Activated CD4-positive, alpha-beta T cell treated with anti-CD3 and anti-CD28 coated beads for 36 hours (primary cell): ENCODE measurements at places on chromosomes 2 and 18.

GRCh38 chr2:162061021-162061420 is 13.0 kb downstream of the DPP4 start:
- H3K4me1 ChIP-seq = peaks cover 75% of the 10 kb centered on the region
- peaks cover 13% of the 10 kb centered on the region for H3K36me3 ChIP-seq
- H3K27ac ChIP-seq = peak overlapping the region; percentile 35
- no peak for DNase-seq
- H3K27me3 ChIP-seq = no peaks in the 10 kb centered on the region

DNA sequence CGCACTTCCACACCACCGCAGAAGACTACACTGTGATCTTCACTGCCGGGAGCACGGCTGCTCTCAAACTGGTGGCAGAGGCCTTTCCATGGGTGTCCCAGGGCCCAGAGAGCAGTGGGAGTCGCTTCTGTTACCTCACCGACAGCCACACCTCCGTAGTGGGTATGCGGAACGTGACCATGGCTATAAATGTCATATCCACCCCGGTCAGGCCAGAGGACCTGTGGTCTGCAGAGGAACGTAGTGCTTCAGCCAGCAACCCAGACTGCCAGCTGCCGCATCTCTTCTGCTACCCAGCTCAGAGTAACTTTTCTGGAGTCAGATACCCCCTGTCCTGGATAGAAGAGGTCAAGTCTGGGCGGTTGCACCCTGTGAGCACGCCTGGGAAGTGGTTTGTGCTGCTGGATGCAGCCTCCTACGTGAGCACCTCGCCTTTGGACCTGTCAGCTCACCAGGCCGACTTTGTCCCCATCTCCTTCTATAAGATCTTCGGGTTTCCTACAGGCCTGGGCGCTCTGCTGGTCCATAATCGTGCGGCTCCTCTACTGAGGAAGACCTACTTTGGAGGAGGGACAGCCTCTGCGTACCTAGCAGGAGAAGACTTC is 12.5 kb downstream of the MOCOS start:
- no peaks in the 10 kb centered on the region for H3K36me3 ChIP-seq
- no peaks in the 10 kb centered on the region for H3K4me1 ChIP-seq
- no peak overlapping the region for H3K27ac ChIP-seq
- H3K4me3 ChIP-seq = no peak overlapping the region
- H3K27me3 ChIP-seq = peaks cover 3% of the 10 kb centered on the region

GRCh38 chr18:2847317-2848246 is 776 bp downstream of the EMILIN2 start:
- H3K4me3 ChIP-seq = peak overlapping the region; percentile 76
- H3K27me3 ChIP-seq = peaks cover 35% of the 10 kb centered on the region
- peaks cover 36% of the 10 kb centered on the region for H3K4me1 ChIP-seq
- peak; percentile 70 for DNase-seq
- H3K27ac ChIP-seq = peak overlapping the region; percentile 73
- H3K36me3 ChIP-seq = no peaks in the 10 kb centered on the region

GRCh38 chr2:240182001-240182400 is 41.5 kb upstream of the OTOS start:
- DNase-seq = no peak
- H3K4me3 ChIP-seq = no peak overlapping the region
- peaks cover 10% of the 10 kb centered on the region for H3K27me3 ChIP-seq
- peaks cover 2% of the 10 kb centered on the region for H3K36me3 ChIP-seq
- no peaks in the 10 kb centered on the region for H3K4me1 ChIP-seq
- H3K27ac ChIP-seq = no peak overlapping the region

DNA sequence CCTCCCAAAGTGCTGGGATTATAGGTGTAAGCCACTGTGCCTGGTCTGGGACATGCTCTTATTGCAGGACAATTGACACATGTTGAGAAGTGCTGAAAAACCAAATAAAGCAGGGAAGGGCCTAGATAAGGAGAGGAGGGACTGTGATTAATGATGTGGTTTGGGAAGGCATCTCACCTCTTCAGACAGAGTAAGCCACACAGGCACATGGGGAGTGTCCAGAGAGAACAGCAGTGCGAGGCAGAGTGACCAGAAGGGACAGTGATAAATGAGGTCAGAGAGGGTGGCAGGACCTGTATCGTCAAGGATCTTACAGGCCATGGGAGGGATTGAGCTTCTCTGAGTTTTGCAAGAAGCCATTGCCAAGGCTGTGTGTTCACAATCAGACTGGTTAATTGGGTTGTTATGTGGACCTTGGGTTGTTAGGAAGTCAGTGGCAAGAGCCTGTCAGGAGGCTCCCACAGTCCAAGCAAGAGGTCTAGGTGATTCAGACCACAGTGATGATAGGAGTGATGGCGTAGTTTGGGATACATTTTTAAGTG is 58.5 kb downstream of the EIF5B start:
- H3K27ac ChIP-seq = peak overlapping the region; percentile 49
- no peaks in the 10 kb centered on the region for H3K27me3 ChIP-seq
- H3K36me3 ChIP-seq = peaks cover 46% of the 10 kb centered on the region
- no peak overlapping the region for H3K4me3 ChIP-seq

GRCh38 chr2:85953476-85953875 is 64.7 kb upstream of the ST3GAL5 start:
- H3K4me1 ChIP-seq = no peaks in the 10 kb centered on the region
- H3K27ac ChIP-seq = no peak overlapping the region
- DNase-seq = no peak
- no peaks in the 10 kb centered on the region for H3K36me3 ChIP-seq
- no peaks in the 10 kb centered on the region for H3K27me3 ChIP-seq

GRCh38 chr2:26001743-26002351 is 19.6 kb upstream of the KIF3C start:
- no peak for DNase-seq
- no peak overlapping the region for H3K4me3 ChIP-seq
- no peaks in the 10 kb centered on the region for H3K4me1 ChIP-seq
- H3K27me3 ChIP-seq = no peaks in the 10 kb centered on the region
- no peaks in the 10 kb centered on the region for H3K36me3 ChIP-seq

- no peak for DNase-seq
- H3K4me1 ChIP-seq = no peaks in the 10 kb centered on the region
- H3K36me3 ChIP-seq = peaks cover 9% of the 10 kb centered on the region
- H3K27ac ChIP-seq = no peak overlapping the region
Measured at GRCh38 chr2:25570161-25570845, 103.1 kb downstream of the DTNB start.

- no peaks in the 10 kb centered on the region for H3K36me3 ChIP-seq
- no peaks in the 10 kb centered on the region for H3K4me1 ChIP-seq
- no peak overlapping the region for H3K27ac ChIP-seq
- no peak for DNase-seq
- no peak overlapping the region for H3K4me3 ChIP-seq
Measured at GRCh38 chr2:149658553-149658952, 71.0 kb upstream of the MMADHC start.

- DNase-seq = no peak
- H3K27ac ChIP-seq = no peak overlapping the region
- no peak overlapping the region for H3K4me3 ChIP-seq
- no peaks in the 10 kb centered on the region for H3K36me3 ChIP-seq
- H3K4me1 ChIP-seq = no peaks in the 10 kb centered on the region
Measured at GRCh38 chr2:235116885-235117492, 165.2 kb downstream of the SH3BP4 start.

DNA sequence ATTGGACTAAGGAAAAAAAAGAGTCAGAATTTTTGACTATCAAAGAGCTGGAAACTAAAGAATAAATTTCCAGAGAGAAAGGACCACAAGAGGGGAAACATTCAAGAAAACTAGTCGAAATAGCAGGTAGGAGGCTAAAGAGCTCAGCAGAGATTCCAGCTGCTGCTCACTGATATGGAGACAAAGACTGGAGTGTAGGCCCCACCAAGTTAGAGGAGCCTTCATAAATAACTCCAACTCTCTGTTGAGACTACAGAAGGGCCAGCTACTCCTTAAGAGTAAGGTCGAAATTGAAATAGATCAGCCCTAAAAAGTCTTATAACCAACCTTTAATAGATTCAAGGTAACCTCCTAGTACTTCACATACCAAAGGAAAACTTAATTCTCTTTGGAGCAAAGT is 31.1 kb downstream of the SS18 start:
- peaks cover 24% of the 10 kb centered on the region for H3K4me1 ChIP-seq
- no peak for DNase-seq
- no peak overlapping the region for H3K4me3 ChIP-seq
- peaks cover 39% of the 10 kb centered on the region for H3K36me3 ChIP-seq
- no peaks in the 10 kb centered on the region for H3K27me3 ChIP-seq

GRCh38 chr18:79384834-79385233 is 10.9 kb upstream of the NFATC1 start:
- peaks cover 14% of the 10 kb centered on the region for H3K4me1 ChIP-seq
- H3K27me3 ChIP-seq = peaks cover 6% of the 10 kb centered on the region
- no peak for DNase-seq
- H3K4me3 ChIP-seq = no peak overlapping the region
- H3K36me3 ChIP-seq = no peaks in the 10 kb centered on the region

DNA sequence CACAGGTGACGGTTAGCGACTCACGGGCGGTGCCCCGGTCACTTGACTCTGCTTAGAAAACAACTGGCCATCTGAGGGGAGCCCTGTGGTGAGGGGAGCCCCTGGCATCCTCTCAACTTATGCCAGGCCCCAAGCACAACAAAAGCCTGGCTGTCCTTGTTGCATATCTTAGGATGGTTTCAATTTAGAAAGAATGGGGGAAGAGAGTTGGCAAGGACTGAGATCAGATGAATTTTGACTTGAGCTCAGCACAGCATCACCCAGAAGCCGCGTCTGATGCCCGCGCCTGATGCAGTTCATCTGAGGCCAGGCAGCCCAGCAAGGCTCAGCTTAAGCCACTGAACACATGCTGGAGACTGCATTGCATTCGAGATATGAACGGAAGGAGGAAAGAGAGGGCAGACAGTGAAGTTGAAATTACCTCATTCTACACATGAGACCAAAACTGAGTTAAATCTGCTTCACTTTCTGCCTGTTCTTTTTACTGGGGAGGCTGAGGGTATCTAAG is 36.8 kb downstream of the MYT1L start:
- no peak overlapping the region for H3K4me3 ChIP-seq
- DNase-seq = no peak
- H3K27me3 ChIP-seq = peaks cover 2% of the 10 kb centered on the region
- no peaks in the 10 kb centered on the region for H3K36me3 ChIP-seq

DNA sequence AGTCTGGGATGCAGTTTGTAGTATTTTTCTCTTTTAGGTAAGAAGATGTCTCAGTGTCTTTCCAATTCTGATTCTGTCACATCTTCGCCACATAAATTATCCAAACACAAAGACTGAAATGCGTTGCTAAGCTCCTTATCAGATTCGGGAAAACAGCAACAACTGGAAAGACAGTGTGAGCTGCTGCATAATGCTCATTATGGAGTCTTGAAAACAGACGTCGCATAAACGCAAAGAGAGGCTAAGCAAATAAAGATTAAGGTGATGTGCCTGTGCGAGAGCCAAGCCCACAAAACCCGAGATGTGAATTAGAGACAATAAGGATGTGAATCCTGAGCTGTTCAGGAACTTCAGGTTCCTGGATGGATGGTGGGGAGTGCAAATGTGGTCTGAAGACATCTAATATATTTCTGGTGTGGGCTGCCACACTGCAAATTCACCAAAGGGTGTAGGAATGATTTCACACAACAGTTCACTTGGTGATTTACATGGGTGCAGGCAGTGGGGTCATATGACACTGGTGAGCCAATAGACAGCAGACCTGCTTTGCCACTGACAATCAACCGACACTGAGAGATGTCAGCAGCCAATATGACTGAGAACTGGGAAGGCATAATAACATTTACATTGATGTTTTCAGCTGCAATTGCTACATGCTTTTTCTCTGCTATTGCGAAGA is 195.8 kb downstream of the MTX2 start:
- no peak overlapping the region for H3K27ac ChIP-seq
- no peaks in the 10 kb centered on the region for H3K36me3 ChIP-seq
- no peak for DNase-seq
- H3K4me3 ChIP-seq = no peak overlapping the region
- H3K27me3 ChIP-seq = peaks cover 31% of the 10 kb centered on the region

DNA sequence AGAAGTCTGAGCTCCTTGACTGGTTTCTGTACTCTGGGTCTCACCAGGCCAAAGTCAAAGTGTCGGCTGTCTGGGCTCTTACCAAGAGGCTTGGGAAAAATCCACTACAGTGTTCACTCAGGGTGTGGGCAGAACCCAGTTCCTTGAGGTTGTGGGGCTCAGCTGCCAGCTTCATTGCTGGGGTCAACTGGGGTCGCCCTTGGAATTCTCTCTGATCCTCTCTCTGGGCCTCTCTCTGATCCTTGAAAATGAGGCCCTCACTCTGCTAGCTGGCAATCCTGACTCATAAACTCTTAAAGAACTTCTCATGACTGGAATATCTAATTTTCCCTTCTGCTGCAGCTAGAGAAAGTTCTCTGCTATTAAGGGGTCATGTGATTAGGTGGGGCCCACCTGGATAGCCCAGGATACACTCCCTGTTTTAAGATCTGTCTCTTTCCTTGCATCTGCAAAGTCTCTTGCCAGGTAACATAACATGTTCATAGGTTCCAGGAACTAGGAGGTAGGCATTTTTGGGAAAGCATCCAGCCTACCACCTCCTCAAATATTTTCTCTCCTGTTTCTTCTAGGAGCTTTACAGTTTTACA is 66.3 kb downstream of the SP110 start:
- peaks cover 9% of the 10 kb centered on the region for H3K4me1 ChIP-seq
- no peak overlapping the region for H3K27ac ChIP-seq
- H3K36me3 ChIP-seq = no peaks in the 10 kb centered on the region
- H3K4me3 ChIP-seq = no peak overlapping the region
- no peaks in the 10 kb centered on the region for H3K27me3 ChIP-seq
- DNase-seq = no peak

DNA sequence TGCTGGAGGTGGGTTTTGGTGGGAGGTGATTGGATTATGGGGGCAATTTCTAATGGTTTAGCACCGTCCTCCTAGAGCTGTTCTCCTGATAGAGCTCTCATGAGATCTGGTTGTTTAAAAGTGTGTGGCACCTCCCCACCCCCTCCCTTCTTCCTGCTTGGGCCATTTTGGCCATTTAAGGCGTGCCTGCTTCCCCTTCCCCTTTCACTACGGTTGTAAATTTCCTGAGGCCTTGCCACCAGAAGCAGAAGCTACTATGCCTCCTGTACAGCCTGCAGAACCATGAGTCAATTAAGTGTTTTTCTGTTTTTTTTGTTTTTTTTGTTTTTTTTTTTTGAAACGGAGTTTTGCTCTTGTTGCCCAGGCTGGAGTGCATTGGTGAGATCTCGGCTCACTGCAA is 335.7 kb upstream of the HS6ST1 start:
- H3K27ac ChIP-seq = no peak overlapping the region
- peaks cover 2% of the 10 kb centered on the region for H3K27me3 ChIP-seq
- no peak overlapping the region for H3K4me3 ChIP-seq
- DNase-seq = no peak
- H3K4me1 ChIP-seq = peaks cover 9% of the 10 kb centered on the region

GRCh38 chr2:208189810-208190503 is at the start of gene C2orf80:
Gene C2orf80 (minus strand): TSS chr2:208190030. CDS start chr2:208186986, 3,044 bp downstream.
- DNase-seq = no peak
- H3K4me1 ChIP-seq = no peaks in the 10 kb centered on the region
- H3K27ac ChIP-seq = no peak within 1 kb of the TSS
- H3K27me3 ChIP-seq = no peaks in the 10 kb centered on the region

DNA sequence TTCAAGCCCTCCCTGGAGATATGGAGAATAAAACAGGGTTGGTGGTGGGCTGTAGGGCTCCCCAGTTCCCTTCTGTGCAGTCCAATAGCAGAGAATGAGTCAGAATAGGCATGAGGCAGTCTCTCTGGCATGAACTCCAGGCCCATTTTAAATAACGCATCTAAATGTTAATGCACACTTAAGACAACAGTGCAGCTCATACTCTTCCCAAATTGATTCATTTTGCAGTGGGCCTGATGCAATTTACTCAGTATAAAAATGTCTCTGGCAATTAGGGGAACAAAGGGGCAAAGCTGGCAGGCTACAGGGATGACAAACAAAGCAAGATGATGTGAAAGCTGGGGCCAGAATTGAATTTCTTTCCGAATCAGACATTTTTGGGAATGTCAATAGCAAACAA is 402.8 kb downstream of the CLIP4 start:
- H3K27ac ChIP-seq = no peak overlapping the region
- H3K36me3 ChIP-seq = no peaks in the 10 kb centered on the region
- H3K4me3 ChIP-seq = no peak overlapping the region
- H3K4me1 ChIP-seq = no peaks in the 10 kb centered on the region
- H3K27me3 ChIP-seq = peaks cover 6% of the 10 kb centered on the region
- DNase-seq = no peak
